ENCODE measurements at places on chromosomes 12 and 14. TPM values are rescaled to one million over a fixed set of nuclear protein-coding genes. Genes with fewer than 3 reads are reported as not detected.

DNA sequence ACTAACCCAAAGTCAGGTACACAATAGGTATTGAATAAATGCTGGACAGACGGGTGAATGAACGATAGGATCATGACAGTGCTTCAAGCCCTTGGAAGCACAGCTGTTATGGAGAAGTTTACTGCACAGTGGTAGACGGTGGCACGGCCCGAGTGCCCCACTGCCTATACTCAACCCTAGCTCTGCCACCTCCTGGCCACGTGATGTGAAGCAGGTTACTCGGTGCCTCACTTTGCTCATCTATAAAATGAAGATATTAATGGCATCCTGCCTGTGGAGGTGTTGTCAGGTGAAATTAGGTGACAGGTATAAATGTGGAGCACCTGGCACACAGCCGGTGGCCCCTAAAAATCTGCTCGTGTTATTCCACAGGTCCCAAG, 5.8 kb downstream of the ASB2 start:
- DNase-seq = no peak

DNA sequence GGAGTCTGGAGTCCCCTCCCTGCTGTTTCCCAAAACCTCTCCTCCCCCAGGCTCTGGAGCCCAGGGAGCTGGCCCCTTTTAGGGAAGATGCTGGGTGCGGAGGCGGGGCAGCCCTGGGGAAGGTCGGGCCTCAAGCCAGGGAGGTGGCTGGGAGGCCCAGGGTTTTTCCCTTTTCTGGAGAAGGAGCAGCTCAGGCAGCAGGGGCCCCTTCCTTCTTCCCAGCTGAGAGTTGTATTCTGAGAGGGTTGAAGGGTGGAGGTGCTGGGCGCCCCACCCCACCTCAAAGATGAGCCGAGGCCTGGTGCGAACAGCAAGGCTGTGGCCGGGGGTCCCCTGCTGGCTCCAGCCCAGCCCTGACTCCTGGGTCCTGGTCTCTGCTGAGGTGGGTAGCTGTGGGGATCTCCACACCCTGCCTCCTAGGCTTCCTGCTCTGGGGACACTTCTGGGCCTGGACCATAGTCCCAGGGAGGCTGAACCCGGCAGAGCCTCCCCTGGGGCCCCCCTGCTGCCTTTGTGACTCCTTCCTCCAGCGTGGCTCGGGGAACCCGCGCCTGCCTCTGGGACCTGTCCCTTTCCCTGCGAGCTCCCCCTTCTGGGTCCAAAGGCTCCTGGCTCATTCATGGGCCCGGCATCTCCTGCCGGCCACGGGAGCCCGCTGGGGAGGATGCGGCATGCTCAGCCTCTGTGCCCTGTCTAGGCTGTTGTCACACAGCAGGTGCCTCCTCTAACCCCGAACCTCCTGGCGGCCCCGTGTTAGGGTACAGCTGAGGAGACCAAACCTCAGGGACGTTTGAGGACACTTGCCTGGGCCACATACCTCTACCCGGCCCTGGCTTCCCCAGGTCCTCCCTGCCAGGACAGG, 4.4 kb downstream of the TRMT61A start:
- no peak for DNase-seq

DNA sequence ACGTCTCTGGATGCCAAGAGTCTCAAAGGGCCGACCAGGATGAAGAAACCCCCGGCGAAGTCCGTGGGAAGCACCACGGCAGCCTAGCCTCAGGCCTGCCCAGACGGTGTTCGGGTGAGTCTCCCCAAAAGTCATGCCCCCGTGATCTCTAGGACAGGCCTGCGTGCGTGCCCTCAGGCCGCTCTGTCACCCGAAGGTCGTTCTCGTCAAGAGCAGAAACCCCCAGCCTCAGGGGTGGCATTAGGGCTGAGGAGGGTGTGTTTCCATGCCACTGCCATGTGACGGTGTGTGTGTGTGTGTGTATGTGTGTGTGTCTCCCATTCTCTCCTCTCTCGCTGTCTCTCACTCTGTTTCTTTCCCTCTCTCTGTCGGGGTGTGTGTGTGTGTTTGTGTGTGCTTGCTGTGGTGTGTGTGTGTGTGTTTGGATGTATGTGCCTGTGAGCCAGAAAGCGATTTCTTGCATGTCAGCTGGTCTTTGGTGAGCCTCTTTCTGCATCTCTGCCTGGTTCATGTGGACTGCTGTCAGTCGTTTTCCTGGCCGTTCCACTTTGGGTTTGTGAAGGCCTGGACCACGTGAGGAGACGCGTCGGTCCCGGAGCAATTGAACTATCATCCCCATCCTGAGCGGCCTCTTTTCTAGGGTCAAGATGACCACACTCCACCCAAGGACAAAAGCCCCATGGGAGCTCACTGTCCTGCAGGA, 772.5 kb upstream of the ALG10B start:
- DNase-seq = no peak

DNA sequence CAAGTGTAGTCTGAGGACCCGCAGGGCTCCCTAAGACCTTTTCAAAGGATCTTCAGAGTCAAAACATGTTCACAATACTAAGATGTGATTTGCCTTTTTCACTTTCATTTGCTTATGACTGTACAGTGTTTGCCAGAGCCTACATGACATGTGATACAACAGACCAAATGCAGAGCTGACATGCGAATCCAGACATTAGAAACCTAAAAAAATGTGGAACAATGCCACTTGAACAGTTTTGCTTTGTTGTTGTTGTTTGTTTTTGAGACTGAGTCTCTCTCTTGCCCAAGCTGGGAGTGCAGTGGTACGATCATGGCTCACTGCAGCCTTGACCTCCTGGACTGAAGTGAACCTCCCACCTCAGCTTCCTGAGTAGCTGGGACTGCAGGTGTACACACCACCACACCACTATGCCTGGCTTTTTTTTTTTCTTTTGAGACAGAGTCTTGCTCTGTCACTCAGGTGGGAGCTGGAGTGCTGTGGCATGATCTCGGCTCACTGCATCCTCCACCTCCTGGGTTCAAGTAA, 5.3 kb upstream of the RAB35 start:
- DNase-seq = no peak

GRCh38 chr12:45697371-45697770, 32.1 kb upstream of the ARID2 start:
- DNase-seq = no peak

DNA sequence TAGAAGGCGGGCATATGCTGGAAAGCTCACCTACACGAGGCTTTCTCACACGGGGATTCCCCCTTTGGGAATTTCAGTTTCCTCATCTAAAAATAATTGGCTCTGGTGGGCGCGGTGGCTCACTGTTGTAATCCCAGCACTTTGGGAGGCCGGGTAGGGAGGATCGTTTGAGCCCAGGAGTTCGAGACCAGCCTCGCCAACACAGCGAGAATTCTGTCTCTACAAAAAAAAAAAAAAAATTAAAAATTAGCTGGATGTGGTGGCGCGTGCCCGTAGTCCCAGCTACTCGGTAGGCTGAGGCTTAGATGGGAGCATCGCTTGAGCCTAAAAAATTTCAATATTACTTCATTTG, 400 bp upstream of the NDUFA12 start:
- DNase-seq = no peak

DNA sequence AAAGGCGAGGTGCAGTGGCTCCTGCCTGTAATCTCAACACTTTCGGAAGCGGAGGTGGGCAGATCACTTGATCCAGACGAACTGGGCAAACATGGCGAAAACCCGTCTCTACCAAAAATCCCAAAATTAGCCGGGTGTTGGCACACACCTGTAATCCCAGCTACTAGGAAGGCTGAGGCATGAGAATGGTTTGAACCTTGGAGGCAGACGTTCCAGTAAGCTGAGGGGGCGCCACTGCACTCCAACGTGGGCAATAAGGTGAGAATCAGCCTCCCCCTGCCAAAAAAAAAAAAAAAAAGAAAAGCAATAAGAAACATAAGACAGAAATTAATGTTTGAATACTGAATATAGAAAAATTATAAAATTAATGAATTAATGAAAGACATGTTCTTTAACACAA, 928.7 kb downstream of the LRFN5 start:
- DNase-seq = no peak

Gene HHIPL1
- polyA plus RNA-seq = 1.6 TPM

Gene BICD1
- polyA plus RNA-seq = 11.1 TPM

Gene CYP46A1
- 0.09 TPM for polyA plus RNA-seq

Gene TPH2
- not detected for polyA plus RNA-seq

Gene LHX5
- not detected for polyA plus RNA-seq

Data from fibroblast of lung (primary cell).